ENCODE measurements at places on chromosomes 1 and 21.

DNA sequence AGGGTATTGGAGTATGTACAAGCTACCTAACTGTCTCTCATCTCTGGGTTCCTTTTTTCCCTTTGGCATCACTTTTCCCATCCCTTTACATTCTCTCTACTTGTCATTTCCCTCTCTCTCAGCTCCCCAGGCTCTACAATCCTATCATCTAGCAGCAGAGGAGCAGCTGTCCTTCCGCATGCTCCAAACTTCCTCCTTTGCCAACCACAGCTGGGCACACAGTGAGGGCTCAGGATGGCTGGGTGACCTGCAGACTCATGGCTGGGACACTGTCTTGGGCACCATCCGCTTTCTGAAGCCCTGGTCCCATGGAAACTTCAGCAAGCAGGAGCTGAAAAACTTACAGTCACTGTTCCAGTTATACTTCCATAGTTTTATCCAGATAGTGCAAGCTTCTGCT is 561 bp downstream of the CD1E start:
- DNase-seq, result no peak

- DNase-seq, result peak; percentile 71
Measured at GRCh38 chr1:118151312-118151937, 33.6 kb downstream of the SPAG17 start.

- DNase-seq, result peak; percentile 70
Measured at GRCh38 chr1:91831132-91831930, 54.6 kb downstream of the TGFBR3 start.

DNA sequence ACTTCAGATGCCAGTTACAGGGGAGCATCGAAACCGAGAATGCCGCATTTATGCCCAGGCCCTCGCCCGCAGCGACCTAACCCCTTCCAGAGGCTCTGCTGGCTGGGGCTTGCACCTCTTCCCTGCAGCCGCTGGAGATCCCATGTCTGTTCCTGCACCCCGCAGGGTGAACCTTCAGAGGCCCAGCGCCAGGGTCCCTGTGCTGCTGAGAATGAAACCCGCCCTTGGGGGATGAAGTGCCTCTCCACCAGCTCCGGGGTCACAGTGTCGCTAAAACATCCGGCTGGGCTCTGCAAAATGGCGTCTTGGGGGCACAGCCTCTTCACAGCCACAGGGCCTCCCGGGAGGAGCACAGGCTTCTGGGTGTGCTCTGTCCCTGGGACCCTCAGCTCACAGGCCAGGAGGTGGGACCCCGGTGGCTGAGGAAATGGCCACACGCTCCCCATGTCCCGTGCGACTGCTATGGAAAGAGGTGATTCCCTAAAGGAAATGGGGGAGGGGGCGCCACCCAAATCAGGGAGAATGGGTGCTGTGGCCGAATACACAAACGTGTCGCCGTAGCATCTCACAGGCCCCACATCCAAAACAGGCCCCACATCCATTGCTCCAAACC is 39.9 kb upstream of the TSPEAR start:
- no peak for DNase-seq
